ENCODE measurements at places on chromosomes 16 and 17.
A peak's percentile ranks its signal among the peaks of the same experiment; 100 is the strongest.

DNA sequence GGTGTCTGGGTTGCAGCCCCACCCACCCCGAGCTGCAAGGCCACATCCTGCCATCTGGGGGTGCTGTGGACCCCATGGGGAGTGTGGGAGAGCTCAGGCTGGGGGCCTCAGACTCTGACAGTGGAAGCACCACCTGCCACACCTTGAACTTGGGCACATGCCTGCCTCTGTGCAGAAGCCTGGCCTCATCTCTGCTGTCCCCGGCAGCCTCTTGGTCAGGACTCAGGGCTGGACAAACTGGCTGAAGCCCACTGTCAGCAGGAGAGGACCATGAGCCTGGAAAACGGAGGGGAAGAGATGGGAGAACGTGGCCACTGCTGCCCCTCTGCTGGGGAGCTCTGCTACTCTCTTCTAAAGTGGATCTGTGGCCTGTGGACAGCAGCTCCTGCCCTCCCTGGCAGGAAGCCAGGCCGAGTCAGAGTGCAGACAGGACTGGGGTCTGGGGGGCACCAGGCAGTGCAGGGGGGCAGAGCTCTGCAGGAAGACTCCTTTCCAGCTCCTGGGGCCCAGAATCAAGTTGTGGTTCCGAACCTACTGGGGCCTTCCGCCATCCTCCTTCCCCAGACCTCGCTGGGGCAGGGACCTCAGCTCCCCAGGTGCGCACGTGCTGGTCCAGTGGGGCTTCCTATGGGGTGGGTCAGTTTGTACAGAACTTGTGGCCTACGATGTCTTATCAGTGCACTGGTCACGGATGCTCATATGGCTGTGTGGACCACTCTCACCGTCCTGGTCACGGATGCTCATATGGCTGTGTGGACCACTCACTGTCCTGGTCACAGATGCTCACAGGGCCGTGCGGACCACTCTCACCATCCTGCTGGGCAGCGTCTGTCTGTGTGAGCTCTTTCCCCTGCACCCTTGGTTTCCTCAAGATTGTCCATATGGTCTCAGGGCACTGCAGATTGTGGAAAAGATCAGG is 207.7 kb downstream of the LAT start:
- DNase-seq: no peak

DNA sequence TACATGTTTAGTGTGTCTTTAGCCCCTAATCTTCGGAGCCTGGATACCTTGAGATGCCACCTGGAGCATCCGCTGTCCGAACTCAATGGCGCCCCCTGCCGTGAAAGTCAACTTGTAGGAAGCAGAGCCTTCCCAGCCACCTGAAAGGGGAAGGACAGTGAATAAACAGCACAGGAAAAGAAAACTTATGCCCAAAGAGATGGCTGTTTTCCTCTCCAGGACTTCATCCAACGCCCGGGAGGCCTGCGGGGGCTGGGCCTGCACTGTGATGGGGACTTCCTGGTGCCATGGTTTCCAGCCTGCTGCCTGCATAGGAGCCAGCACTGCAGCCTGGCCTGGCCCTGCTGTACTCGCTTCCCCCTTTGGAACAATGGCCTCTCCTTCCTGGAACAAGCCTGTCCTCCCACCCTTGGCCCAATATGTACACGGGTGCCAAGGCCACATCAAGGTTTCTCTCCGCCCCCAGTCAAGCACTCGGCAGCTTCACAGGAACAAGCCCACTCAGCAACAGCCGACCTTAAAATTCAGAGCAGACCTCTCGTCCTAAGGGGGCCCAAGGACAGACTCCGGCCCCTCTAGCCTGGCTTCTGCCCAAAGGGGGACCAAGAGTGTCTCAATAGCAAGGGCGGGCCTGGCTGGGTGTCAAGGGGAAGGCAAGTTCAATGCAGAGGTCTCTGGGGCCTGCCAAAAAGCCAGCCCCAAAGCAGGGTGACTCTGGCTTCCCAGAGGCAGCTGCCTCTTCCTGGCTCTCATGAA is 4.5 kb upstream of the UNC13D start:
- no peak for DNase-seq

- DNase-seq: no peak
These were observed 8.3 kb downstream of the NKIRAS2 start for GRCh38 chr17:42027961-42028790.

DNA sequence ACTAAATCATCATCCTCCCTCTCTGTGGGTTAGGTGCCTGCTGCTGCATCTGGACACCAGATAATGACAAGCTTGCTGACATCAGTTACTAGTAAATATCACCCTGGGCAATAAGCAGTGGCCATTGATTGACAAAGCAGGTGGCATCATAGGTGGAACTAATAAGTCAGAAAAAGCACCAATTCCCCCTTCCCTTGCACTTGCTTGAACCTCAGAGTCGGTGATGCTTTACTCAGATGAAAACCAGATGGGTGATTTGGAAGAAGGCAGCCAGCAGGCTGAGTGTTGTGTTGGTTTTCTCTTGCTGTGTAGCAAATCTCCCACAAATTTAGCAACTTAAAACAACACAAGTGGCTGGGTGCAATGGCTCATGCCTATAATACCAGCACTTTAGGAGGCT is 146.9 kb upstream of the NOL11 start:
- DNase-seq: no peak

DNA sequence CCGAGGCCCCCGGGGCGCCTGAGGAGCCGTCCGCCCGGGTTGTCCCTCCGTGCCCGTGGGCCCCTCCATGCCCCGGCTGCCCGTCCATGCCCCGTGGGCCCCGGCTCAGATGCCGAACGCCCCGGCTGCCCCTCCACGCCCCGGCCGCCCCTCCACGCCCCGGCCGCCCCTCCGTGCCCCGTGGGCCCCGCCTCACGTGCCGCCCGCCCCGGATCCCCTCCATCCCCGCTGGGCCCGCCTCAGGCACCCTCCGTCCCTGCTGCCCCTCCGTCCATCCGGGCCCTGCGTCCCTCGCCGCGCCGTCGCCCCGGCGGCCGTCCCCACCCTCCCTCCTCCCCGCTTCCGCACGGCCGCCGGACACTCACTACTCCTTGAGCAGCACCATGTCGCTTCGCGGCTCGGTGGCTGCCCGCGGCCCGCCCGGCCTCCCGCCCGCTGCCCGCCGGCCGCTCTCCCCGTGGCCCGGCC is 382 bp downstream of the PITPNA start:
- DNase-seq: no peak

- DNase-seq: no peak
These were observed 164.8 kb upstream of the FOXF1 start for GRCh38 chr16:86345516-86345915.

GRCh38 chr17:35345926-35346771 is 27.3 kb downstream of the SLFN11 start:
- DNase-seq: peak; percentile 18

DNA sequence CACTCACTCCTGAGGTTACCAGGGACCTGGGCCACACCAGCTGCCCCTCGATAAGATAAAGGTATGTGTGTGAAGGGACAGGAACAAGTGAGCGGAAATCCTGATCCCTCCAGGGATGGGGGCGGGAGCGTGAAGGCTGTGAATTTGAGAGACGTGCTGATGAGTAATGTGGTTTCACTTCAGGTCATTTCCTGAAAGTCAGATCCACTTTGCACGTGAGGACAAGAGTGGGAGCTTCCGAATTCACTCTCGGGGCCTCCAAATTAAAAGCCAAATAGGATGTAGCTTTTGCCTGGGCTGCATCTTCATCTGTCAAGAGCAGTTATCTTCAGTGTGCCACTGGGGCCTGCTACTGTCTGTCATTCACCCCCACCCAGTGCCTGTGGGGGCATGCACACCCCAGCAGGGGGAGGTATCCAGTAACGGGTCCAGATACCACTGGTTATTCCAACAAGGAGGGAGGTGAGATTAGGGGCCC is 87.4 kb upstream of the LHX1 start:
- no peak for DNase-seq

- DNase-seq: no peak
These were observed 103.2 kb upstream of the SMURF2 start for GRCh38 chr17:64765191-64765889.

- DNase-seq: no peak
These were observed 64.4 kb upstream of the CORO6 start for GRCh38 chr17:29686993-29687590.

GRCh38 chr17:34370997-34371395 is 8.0 kb upstream of the CCL1 start:
- DNase-seq: no peak

- no peak for DNase-seq
These were observed 33.5 kb upstream of the BCO1 start for GRCh38 chr16:81204798-81205680.

GRCh38 chr17:2682176-2682938 is 29.2 kb downstream of the CLUH start:
- no peak for DNase-seq

- no peak for DNase-seq
These were observed 1.1 kb upstream of the TFAP4 start for GRCh38 chr16:4273858-4274311.

GRCh38 chr17:41421116-41421515 is 3.3 kb downstream of the KRT37 start:
- DNase-seq: no peak

DNA sequence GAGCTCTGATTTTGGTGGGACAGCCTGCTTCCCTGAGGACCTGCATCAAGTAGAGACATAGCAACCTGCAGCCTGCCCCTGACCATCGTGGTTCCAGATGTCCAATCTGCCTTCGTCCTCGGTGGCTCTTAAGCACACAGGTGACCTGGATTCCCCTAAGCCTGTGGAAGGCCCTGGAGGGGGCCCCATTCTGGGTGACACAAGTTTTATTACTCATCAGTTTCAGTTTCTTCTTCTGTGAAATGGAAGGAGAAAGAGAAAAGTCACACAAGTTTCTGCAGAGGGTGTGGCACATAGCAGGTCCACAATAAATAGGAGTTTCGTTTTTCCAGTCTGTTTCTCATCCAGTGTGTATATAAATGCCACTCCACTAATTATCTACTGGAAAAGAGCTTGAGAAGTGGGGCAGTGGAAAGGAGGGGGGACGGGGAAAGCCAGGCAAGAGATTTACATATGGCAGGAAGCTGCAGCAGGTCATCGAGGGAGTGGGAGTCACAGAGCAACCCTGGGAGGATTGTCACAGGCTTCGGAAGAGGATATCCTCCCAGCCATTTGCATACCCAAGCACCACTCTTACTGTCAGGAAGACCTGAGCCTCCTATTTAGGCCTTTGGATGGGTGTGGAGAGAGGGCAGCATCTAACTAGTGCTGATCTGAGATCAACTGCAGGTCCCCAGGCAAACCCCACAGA is 10.0 kb upstream of the NOS2 start:
- DNase-seq: no peak

GRCh38 chr16:14132696-14133048 is 61.6 kb downstream of the MRTFB start:
- no peak for DNase-seq

DNA sequence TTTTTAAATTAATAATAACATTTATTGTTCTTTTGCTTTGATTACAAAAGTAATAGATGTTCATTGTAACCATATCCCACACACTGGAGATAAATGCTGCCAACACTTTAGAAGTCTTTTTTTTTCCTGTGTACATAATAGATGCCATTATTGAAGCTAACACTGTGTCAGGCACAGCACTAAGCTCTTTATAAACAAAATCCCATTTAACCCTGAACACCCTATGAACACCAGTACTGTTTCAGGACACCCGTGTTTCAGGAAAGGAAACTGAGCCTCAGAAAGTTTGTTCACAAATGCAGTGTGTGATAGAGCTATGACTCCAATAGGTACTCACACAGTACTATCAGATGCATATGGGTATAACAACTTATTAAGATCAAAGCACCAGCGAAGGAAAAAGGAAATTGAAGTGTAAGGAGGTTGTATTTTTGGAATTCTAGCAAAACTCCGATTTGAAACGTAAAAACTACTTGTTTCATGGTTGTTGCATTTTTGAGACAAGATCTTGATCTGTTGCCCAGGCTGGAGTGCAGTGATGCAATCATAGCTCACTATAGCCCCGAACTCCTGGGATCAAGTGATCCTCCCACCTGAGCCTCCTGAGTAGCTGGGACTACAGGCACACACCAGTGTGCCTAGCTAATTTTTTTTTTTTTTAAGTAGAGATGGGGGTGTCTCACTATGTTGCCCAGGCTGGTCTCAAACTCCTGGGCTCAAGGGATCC is 2.0 kb upstream of the KIFC3 start:
- no peak for DNase-seq

GRCh38 chr16:27118526-27118925 is 51.8 kb downstream of the C16orf82 start:
- DNase-seq: no peak

DNA sequence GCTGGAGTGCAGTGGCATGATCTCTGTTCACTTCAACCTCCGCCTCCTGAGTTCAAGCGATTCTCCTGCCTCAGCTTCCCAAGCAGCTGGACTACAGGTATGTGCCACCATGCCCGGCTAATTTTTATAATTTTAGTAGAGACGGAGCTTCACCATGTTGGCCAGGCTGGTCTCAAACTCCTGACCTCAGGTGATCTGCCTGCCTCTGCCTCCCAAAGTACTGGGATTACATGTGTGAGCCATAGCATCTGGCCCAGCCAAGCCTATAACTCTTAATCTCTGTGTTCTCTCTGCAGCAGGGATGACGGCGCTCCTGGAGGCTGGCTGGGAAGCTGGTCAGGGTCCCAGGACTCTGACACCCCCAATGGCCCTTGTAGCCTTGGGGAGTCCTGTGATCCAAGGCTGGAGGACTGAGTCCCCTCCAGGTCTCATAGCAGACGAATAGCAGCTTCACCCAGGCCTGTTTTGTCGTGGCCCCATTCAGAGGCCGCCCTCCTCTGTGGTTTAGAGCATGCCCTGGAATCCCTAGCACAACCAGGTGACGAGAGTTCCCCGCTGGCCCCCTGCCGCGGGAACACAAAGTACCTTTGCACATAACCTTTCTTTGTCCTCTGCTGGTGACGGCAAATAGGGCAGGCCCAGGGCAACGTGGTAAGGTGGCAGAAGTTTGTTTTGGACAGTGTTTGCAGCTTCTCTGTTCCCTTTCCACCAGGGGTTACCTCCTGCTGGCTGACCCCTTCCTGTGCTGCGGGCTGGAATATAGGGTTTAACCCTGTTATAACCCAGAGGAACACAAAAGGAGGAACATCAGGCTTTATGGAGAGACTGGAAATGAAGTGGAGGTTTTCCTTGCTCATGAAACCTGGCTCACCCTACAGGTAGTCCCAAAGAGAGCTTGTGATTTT is 43.0 kb upstream of the TOB1 start:
- no peak for DNase-seq

DNA sequence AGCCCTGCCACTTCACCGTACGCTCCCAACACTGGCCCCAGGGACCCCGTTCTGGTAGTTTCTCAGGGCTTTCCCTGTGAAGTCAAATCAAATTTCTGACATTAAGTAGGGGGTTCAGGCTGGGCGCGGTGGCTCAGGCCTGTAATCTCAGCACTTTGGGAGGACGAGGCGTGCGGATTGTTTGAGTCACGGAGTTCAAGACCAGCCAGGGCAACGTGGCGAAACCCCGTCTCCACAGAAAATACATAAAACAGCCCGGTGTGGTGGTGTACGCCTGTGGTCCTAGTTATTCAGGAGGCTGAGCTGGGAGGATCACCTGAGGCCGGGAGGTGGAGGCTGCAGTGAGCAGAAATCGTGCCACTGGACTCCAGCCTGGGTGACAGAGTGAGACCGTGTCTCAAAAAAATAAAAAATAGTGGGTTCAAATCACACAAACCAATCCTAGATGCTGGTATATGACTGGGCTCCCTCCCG is 632 bp downstream of the CYBC1 start:
- DNase-seq: no peak
